CD4-positive, alpha-beta T cell treated with Interleukin-4 for 1 hour (primary cell): ENCODE measurements at places on chromosomes 7 and 10.

DNA sequence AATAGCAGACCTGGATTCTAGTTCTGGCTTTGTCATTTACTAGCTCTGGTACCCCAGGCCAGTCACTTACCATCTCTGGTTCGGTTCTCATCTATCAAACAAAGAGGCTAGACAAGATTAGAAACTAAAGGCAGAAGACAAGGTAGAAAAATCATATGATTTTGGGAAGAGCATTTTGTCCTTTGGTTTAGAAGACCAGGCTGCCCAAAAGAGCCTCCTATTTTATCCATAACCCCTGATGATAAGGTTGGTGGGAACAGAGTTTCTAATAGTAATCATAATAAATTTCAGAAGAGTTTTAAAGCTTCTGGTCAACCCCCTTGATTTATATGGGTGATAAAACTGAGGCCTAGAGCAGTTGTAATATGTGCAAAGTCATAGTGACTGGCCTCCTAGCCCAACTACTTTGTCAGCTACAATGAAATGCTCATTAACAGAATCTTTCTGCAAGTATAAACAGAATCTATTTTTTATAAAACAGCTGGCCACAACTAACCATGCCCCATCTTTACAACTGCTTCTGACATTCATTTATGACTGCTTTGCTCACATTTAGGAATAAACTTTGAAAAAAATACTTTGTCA lies 23.4 kb downstream of the COX15 start:
- DNase-seq: no peak

DNA sequence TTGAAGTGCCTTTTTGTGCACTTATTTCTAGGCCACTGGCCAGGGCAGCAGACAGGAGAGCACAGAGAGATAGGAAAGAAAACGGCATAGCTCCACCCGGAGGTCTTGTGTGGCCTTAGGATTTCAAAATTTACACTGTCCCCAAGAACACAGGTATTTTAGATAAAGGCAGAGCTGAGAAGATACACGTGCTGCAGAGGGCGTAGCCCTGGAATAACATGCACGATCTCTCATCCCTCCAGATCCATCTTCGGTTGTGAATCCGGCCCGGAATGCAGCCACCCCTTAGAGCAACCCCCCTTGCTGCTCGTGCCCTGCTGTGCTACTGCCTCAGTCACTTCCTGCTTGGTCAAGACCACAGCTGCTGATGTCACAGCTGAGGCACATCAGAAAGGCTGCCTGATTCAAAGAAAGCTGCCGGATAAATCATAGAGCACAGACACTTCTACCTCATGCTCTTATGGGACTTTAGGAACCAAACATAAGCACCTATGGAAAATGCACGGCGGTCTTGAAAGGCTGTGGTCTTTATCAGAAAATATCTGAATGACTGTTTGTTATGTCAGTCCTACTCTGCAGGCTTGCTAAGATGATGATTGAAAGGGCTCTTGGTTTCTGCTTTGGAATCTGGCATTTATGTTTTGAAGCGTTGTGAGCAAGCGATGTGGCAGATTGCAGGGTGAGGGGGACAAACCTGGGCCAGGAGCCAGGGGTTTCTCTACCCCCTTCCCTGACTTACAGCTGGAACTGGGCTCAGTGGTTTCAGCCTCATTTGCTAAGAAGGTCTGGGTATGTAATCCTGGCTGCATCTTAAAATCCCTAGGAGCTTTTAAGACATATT lies 152.0 kb downstream of the SVIL start:
- DNase-seq: no peak

GRCh38 chr10:13221572-13221971 lies 12.6 kb downstream of the UCMA start:
- no peak for DNase-seq

GRCh38 chr10:33334805-33335550 lies 511 bp upstream of the NRP1 start:
- no peak for DNase-seq

DNA sequence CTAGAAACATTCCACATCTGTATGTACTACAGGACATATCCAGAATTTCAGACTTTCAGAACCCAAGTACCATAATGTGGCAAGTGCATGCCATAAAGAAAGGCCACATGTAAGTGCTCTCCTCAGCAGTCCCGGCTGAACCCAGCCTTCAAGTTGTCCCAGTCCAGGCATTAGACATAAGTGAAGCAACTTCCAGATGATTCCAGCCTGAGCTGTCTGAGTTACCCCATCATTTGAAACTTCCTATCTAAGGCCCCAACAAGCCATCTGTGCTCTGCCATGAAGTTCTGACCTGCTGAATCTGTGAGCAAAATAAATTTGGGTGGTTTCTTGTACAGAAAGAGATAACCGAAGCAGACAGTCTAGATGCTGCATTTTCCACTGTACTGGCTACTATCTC lies 218.8 kb downstream of the IPMK start:
- no peak for DNase-seq

- DNase-seq: peak; percentile 20
Measured at GRCh38 chr7:6579446-6579845, 2.2 kb downstream of the ZDHHC4 start.

DNA sequence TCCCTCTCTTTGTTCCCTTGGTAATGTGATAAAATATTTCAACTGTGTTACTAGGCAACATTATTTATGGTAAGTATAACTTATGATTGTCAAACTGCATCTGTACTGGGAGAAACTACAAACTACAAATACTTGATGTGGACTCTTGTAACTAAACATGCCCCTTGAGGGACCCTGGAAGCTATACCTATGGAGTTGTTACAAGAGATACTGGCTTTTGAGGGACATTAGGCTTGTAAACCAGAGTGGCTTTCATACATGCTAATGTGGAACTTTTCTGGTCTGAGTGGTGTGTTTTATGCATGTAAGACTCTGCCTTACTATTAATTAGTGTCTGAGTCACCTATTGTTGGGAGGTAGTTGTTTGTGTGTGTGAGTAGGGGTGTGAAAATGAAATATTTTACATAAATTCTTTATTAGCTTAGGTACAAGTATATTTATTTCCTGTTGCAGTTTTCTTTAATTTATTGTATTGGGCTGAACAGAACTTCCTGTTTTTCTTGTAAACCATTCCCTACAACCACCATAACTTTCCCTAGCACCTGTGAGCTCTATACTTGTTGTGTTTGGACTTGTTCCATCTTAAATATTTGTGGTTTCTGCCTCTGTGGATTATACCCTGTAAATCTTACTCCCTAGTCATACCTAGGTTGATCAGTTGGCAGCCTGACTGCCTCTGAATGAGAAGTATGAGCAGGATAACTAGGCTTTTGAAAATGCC lies 49.8 kb downstream of the STK31 start:
- no peak for DNase-seq

- DNase-seq: no peak
Measured at GRCh38 chr7:41855798-41856197, 152.9 kb upstream of the INHBA start.

GRCh38 chr10:73553761-73554160 lies 37.4 kb downstream of the USP54 start:
- DNase-seq: no peak

DNA sequence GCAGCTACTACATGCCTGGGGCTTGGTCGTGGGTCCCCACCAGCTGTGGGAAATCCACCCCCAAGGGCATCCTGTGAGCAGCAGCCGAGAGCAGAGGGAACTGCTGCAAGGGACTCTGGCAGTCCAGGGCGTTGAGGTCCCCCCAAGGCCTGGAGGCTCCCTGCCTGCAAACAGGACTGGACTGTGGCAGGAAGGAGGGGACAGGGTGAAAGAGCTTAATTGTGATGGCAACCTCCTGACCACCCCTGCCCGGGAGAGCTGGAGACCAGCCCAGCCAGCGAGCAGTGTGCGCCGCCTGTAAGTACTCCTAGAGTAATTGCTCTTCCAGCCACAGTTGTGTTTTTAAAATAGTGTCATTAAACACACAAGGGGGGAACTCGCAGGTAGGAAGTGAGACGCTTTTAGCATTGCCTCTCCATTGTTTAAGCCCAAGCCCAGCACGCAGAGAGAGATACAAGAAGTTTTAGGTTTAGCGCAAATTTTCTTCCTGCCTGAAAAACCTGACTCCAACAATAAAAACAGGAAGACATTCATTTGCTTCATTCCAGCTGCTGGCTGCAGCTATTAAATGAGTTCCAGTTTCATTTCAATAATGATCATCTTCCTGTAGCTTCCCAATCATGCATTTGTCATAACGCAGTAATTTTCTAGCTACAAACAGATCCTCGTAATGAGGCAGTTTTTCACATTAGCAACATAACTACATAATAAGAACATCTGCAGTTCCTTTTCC lies 111.1 kb downstream of the EBF3 start:
- no peak for DNase-seq
